ENCODE measurements at places on chromosomes 1 and 21. TPM values are rescaled to one million over a fixed set of nuclear protein-coding genes. Genes with fewer than 3 reads are reported as not detected.

GRCh38 chr1:210850556-210850955 lies 283.4 kb downstream of the KCNH1 start:
- no peak for DNase-seq
- H3K36me3 ChIP-seq, result no peaks in the 10 kb centered on the region
- H3K4me3 ChIP-seq, result no peak overlapping the region

- no peaks in the 10 kb centered on the region for H3K36me3 ChIP-seq
- no peak for DNase-seq
- no peak overlapping the region for H3K27ac ChIP-seq
Observed at GRCh38 chr1:209045331-209046057, 538.0 kb upstream of the CAMK1G start.

- H3K27me3 ChIP-seq, result no peaks in the 10 kb centered on the region
- H3K36me3 ChIP-seq, result no peaks in the 10 kb centered on the region
- peaks cover 4% of the 10 kb centered on the region for H3K4me1 ChIP-seq
- H3K4me3 ChIP-seq, result no peak overlapping the region
- H3K27ac ChIP-seq, result no peak overlapping the region
Observed at GRCh38 chr1:184065559-184065958, 14.0 kb downstream of the TSEN15 start.

DNA sequence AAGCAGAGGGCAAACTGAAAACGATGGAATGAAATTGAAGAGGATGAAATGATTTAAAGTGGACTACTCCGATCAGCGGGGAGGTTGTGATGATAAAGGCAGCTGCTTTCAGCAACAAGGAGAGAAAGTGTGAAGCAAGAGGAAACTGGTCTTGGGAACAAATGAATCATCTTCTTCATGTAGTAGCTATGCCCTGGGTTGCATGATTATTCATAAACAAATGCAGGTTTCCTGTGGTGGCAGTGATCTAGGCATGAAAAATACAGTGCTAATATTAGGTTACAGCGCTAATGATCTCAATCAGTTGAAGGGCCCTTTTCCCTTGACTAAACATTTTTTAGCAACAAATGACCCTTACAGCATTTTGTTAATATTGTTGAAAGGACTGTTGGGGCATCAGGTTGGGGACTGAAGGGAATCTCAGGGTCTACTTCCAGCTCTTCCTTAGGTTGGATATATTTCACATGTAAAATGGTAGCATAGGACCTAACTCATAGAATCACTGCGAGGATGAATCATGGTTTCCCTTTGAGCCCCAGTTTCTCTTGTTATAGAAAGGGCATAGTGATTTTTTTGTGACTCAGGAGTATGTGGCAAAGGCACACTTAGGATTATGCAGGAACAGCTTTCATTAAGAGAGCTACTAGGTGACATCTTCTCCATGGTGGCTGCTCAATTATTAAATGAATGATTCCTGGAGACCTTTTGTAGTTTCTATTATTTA lies 1.9 kb upstream of the ZFYVE9 start:
- no peak overlapping the region for H3K27ac ChIP-seq
- no peak overlapping the region for H3K4me3 ChIP-seq
- H3K4me1 ChIP-seq, result peaks cover 19% of the 10 kb centered on the region
- no peaks in the 10 kb centered on the region for H3K36me3 ChIP-seq
- no peak for DNase-seq

GRCh38 chr1:207935166-207935583 lies 24.2 kb upstream of the CD34 start:
- H3K4me1 ChIP-seq, result no peaks in the 10 kb centered on the region
- no peak for DNase-seq
- no peaks in the 10 kb centered on the region for H3K27me3 ChIP-seq
- H3K27ac ChIP-seq, result no peak overlapping the region
- no peaks in the 10 kb centered on the region for H3K36me3 ChIP-seq

GRCh38 chr1:243495442-243496186 lies 239.8 kb downstream of the SDCCAG8 start:
- DNase-seq, result no peak
- peak overlapping the region; percentile 79 for H3K27ac ChIP-seq
- no peak overlapping the region for H3K4me3 ChIP-seq
- peaks cover 14% of the 10 kb centered on the region for H3K4me1 ChIP-seq

DNA sequence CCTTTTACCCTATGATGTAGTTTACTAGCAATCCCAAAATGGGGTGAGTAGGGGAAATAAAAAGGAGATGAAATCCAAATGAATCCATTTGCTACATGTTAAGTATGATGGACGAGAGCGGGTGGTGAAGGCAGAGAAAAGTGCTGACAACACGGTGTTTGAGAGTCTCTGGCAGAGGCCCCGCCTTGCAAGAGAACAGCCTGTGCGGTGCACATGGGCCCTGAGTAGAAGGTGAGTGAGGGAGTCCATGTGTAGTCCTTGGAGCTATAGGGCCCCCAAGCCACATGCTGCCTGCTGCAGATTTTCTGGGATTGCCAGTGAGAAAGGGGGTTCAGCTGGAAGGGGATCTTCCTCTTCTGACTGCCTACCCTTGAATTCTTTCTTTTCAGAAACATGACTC lies 177.1 kb downstream of the TNR start:
- no peak overlapping the region for H3K27ac ChIP-seq
- H3K27me3 ChIP-seq, result no peaks in the 10 kb centered on the region
- no peaks in the 10 kb centered on the region for H3K36me3 ChIP-seq
- H3K4me1 ChIP-seq, result no peaks in the 10 kb centered on the region

- no peaks in the 10 kb centered on the region for H3K27me3 ChIP-seq
- peaks cover 2% of the 10 kb centered on the region for H3K4me1 ChIP-seq
- H3K36me3 ChIP-seq, result no peaks in the 10 kb centered on the region
- H3K27ac ChIP-seq, result no peak overlapping the region
- DNase-seq, result no peak
- H3K4me3 ChIP-seq, result no peak overlapping the region
Observed at GRCh38 chr1:223695014-223695548, 17.3 kb upstream of the CAPN2 start.

GRCh38 chr1:215360758-215361157 lies 206.3 kb upstream of the KCTD3 start:
- H3K27ac ChIP-seq, result no peak overlapping the region
- no peaks in the 10 kb centered on the region for H3K36me3 ChIP-seq
- H3K27me3 ChIP-seq, result no peaks in the 10 kb centered on the region
- no peak for DNase-seq
- no peaks in the 10 kb centered on the region for H3K4me1 ChIP-seq
- no peak overlapping the region for H3K4me3 ChIP-seq

GRCh38 chr21:41770901-41771624 lies 4.2 kb upstream of the RIPK4 start:
- H3K27me3 ChIP-seq, result peaks cover 28% of the 10 kb centered on the region
- no peaks in the 10 kb centered on the region for H3K36me3 ChIP-seq
- no peak for DNase-seq
- no peak overlapping the region for H3K4me3 ChIP-seq
- H3K27ac ChIP-seq, result no peak overlapping the region
- H3K4me1 ChIP-seq, result peaks cover 30% of the 10 kb centered on the region

- H3K4me3 ChIP-seq, result no peak overlapping the region
- no peak overlapping the region for H3K27ac ChIP-seq
- no peaks in the 10 kb centered on the region for H3K4me1 ChIP-seq
- no peaks in the 10 kb centered on the region for H3K36me3 ChIP-seq
Observed at GRCh38 chr1:204923201-204923600, 52.5 kb downstream of the NFASC start.

- H3K27ac ChIP-seq, result peak overlapping the region; percentile 72
Observed at GRCh38 chr1:19426294-19427086, 58.8 kb downstream of the CAPZB start.

GRCh38 chr1:210223226-210223904 lies 9.2 kb upstream of the SERTAD4 start:
- H3K36me3 ChIP-seq, result no peaks in the 10 kb centered on the region
- no peaks in the 10 kb centered on the region for H3K27me3 ChIP-seq
- DNase-seq, result no peak
- H3K4me1 ChIP-seq, result no peaks in the 10 kb centered on the region
- no peak overlapping the region for H3K4me3 ChIP-seq

GRCh38 chr21:46617267-46618051 lies 12.6 kb upstream of the S100B start:
- H3K27ac ChIP-seq, result no peak overlapping the region
- no peaks in the 10 kb centered on the region for H3K27me3 ChIP-seq
- H3K36me3 ChIP-seq, result no peaks in the 10 kb centered on the region
- H3K4me1 ChIP-seq, result no peaks in the 10 kb centered on the region

- H3K4me3 ChIP-seq, result no peak overlapping the region
- H3K27ac ChIP-seq, result no peak overlapping the region
- DNase-seq, result no peak
- no peaks in the 10 kb centered on the region for H3K36me3 ChIP-seq
Observed at GRCh38 chr1:58596631-58597052, 19.6 kb upstream of the TACSTD2 start.

DNA sequence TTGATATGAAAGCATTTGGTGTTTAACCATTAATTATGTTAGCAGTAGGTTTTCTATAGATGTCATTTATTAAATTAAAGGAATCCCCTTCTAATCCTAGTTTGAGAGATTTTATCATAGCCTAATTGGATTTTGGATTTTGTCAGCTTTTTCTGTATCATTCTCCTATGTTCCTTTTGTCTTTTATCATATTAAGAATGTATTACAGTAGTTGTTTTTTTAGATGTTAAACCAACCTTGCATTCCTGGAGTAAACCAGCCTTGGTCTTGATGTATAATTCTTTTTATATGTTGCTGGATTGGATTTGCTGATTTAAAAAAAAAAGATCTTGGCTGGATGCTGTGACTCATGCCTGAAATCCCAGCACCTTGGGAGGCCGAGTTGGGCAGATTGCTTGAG lies 5.6 kb downstream of the SETDB1 start:
- no peaks in the 10 kb centered on the region for H3K27me3 ChIP-seq
- H3K36me3 ChIP-seq, result peaks cover 15% of the 10 kb centered on the region
- no peak overlapping the region for H3K27ac ChIP-seq

DNA sequence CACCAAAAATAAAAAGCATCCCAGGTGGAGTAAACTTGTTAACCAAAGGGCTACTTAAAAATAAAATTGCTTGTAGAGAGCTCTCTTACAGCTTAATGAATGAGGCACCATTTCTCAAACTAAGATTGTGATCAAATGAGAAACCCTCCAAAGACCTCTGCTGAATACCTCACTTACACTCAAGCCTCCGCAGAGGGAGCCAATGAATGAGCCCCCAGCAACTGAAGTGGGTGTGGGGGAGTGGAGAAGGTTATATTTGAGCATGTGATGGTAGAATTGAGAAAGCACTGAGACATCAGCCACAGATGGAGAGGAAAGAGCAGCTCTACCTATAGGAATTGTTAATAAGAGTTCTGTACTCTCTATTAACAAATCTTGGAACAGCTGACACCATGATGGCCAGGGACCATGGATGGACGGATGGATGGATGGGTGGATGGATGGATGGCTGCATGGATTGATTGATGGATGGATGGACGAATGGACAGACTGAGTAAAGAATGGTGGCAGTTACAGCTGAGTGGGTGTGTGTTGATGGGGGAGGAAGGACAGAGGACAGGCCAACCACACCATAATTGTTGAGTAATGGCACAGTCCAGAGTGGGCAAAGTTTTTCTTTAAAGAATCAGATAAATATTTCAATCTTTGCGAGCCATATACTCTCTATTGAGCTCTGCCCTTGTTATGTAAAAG lies 20.3 kb upstream of the TIAM1 start:
- no peak overlapping the region for H3K27ac ChIP-seq
- no peak overlapping the region for H3K4me3 ChIP-seq
- no peak for DNase-seq
- no peaks in the 10 kb centered on the region for H3K36me3 ChIP-seq

DNA sequence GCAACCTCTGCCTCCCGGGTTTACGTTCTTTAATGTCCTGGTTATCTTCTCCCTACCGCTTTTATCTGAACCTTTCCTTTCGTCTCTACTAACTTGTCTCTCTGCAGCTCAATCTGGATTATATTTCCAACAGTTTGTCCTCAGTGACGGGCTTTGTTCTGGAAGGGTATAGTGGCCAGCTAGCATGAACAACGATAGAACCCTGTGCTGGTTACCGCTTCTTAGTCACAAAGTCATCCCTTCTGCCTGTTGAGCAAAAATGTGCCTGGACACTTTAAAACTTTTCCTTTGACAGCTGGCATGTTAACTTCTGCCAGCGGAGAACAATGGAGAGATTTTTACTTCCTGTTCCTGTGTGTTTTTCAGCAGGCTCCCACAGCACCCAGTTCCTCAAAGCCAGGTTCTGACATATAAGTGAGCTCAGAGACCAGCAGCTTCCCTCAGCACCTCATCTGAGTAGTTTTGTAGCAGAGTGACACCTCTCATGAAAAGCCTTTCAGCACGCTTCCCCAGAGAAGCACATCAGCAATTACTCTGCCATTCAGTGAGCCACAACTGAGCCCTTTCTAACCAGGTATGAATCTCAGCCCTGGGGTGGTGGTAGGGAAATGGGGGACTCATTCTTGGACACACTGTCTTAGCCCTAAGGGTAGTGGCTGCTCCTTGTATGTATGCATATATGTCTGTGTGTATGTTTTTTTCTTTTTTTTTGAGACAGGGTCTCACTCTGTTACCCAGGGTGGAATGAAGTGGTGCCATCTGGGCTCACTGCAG lies 23.6 kb upstream of the CCDC17 start:
- no peaks in the 10 kb centered on the region for H3K27me3 ChIP-seq
- no peak overlapping the region for H3K4me3 ChIP-seq
- peaks cover 6% of the 10 kb centered on the region for H3K4me1 ChIP-seq

GJA8 gene
- not detected for total RNA-seq

HES3 gene
- not detected for total RNA-seq

PADI2 gene
- 21.1 TPM for total RNA-seq

NBPF11 gene
- 16.1 TPM for total RNA-seq

CASQ2 gene
- total RNA-seq, result 1.6 TPM

OBSCN gene
- total RNA-seq, result 20.8 TPM

FCER1G gene
- 233 TPM for total RNA-seq

TRAPPC3 gene
- total RNA-seq, result 73.3 TPM

PRR9 gene
- not detected for total RNA-seq

CNR2 gene
- total RNA-seq, result 0.17 TPM

Measured in upper lobe of left lung (tissue), 6 donors.